ENCODE measurements at places on chromosomes 3 and 15. TPM values are rescaled to one million over a fixed set of nuclear protein-coding genes. Genes with fewer than 3 reads are reported as not detected.
A peak's percentile ranks its signal among the peaks of the same experiment; 100 is the strongest.

GRCh38 chr15:58074452-58074851, 8.9 kb upstream of the ALDH1A2 start:
- no peak for DNase-seq

HIGD1A gene
- 112 TPM for total RNA-seq

DNA sequence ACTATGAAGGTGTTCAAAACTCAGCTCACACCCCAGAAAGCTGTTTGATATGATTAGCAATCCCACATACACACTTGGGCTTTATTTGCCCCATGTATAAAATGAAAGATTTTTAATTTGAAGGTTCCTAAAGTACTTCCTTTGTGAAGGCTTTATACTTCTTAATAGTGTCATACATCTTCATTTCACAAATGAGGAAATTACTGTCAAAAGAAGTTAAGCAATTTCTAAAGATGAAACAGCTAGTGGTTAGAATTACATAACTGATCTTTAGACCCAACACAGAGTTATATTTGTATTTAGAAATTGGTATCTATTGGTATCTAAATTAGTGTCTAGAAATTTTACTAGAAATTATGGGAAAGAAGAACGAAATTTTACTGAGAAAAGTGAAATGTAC, 7.1 kb downstream of the CD200R1 start:
- no peak for DNase-seq

SERPINI2 gene
- total RNA-seq, result 0.15 TPM

- DNase-seq, result peak; percentile 74
Observed at GRCh38 chr3:12999147-13000140, 73.8 kb downstream of the IQSEC1 start.

GRCh38 chr3:29486096-29486495, 205.2 kb downstream of the RBMS3 start:
- DNase-seq, result no peak

DNA sequence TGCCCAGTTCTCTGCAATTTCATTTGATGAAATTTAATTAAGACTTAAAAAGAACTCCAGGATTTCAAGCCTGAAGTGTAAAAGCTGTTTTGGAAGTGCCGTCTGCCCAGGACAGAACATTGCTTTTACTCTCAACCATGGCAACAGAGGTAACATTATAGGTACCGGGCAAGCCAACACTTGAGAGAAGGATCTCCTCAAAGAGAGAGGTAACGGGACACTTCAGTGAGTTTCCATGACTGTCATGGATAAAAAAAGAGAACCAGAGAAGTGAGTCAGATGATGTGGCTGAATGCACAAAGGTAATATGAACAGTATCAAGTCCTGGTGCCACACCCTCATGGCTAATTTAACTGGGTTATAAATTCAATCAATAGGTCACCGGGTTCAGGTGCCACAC, 130.2 kb upstream of the LMOD3 start:
- no peak for DNase-seq

GRCh38 chr15:98850961-98851572, 156.5 kb downstream of the PGPEP1L start:
- peak; percentile 56 for DNase-seq

CCR8 gene
- total RNA-seq, result not detected

DNA sequence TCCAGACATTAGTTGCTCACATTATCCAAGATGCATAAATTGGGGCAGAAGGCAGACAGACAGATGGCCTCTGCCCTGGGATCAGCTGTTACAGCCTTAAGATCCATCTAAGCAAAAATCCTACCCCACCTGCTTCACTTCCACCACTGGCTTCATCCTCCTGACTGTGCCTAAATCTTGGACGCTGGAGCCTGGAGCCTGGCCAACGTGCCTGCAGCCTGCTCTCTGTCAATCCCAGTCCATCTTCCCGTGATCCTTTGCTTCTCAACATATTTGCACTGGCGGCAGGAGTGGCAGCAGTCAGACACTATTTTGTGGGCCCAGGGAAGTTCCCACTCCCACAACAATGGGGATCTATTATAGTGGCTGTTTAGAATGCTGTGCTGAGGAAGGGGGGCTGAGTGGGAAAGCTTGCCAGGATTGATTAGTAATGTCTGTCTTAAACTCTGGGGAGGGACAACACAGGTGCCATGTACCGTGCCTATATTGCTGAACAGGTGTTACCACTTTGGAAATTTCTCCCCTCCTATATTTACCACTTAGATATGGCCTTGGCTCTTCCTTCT, 121.2 kb downstream of the MEGF11 start:
- no peak for DNase-seq

Measured in left lobe of liver (tissue), 2 donors.